ENCODE measurements at places on chromosomes 16 and 17.

DNA sequence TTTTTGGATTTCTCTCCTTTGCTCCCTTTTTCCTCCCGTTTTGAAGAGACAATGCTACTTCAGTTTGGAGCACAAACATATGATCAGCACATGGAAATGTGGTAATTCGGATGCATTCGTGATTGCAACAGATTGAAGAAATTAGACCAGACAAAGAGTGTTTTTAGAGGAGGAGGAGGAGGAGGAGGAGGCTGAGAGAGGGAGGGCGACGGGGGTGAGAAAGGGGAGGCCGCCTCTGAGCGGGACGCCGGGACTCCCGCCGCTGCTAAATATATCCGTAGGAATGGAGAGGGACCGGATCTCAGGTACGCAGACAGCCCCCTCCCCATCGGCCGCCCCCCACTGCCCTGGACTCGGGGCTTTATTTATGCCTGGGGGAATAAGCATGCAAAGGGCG is 179.3 kb downstream of the SEC14L1 start:
- DNase-seq: no peak

GRCh38 chr16:21986692-21987246 is 14.1 kb downstream of the PDZD9 start:
- DNase-seq: no peak

GRCh38 chr17:41496803-41497484 is 7.2 kb upstream of the KRT36 start:
- DNase-seq: no peak

DNA sequence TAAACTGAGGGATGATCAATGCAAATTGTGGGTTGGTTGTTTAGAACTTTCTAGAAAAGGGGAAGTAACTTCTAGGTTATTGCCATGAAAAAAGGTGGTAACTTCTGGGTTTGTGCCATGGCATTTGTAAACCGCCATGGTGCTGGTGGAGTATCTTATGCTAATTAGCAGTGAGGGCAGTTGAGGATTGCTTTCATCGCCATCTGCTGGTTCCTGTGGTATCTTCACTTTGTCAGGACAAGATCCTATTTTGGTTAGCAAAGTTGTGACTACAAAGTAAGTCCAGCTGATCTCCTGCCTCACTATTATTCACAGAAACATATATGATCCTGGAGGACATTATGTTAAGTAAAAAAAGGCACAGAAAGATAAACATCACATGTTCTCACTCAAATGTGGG is 1332.3 kb downstream of the CDH11 start:
- no peak for DNase-seq

DNA sequence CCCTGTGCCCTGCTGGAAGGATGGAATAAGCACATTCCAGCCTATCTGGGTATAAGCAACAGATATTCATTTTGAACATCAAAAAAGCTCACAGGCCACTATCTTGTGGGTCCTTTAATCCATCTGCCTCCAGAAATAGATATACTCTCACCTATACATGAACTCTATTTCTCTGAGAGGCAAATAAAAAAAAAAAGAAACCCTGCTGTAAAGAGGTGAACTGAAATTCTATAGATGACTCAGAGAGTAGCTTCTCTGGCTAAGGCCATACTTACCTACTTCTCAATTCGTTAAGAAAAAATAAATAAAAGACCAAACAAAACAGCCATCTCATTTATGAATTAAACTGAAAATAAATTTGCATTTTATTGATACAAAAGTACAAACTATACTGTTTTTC is 86.3 kb downstream of the DYNLRB2 start:
- no peak for DNase-seq

GRCh38 chr17:76079956-76080767 is 1.2 kb downstream of the ZACN start:
- no peak for DNase-seq

GRCh38 chr16:66091471-66091891 is 275.0 kb upstream of the CDH5 start:
- DNase-seq: no peak

GRCh38 chr17:42243493-42243982 is 32.7 kb downstream of the STAT5B start:
- no peak for DNase-seq

GRCh38 chr16:85986931-85987749 is 88.2 kb downstream of the IRF8 start:
- no peak for DNase-seq

- DNase-seq: no peak
Measured at GRCh38 chr17:61415374-61416210, 15.9 kb downstream of the TBX2 start.

GRCh38 chr16:89892635-89893034 is 19.2 kb downstream of the TCF25 start:
- DNase-seq: no peak

DNA sequence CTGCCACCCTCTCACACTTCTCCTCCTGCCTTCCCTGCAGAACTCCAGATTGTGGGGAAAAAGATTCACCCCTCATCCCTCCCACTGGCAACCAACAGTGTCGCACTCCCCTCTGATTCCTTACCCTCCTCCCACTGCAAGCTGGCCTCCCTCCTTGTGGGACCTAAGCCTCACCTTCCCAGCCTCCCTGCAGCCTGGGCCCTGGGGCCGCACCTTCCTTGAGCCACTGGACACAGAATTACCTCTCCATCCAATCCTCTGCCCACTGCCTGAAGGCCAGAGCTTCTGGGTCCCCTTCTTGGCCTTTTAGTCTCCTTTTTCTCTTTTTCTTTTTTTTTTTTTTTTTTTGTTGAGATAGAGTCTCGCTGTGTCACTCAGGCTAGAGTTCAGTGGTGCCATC is 33.9 kb downstream of the NGFR start:
- no peak for DNase-seq

GRCh38 chr16:69859105-69859989 is 91.8 kb upstream of the CLEC18A start:
- DNase-seq: no peak

- no peak for DNase-seq
Measured at GRCh38 chr17:61863801-61864126, 436 bp upstream of the BRIP1 start.

- no peak for DNase-seq
Measured at GRCh38 chr17:75009139-75009724, 3.2 kb upstream of the MRPL58 start.
